ENCODE measurements at places on chromosomes 2 and 18. TPM values are rescaled to one million over a fixed set of nuclear protein-coding genes. Genes with fewer than 3 reads are reported as not detected.

ADAM17 gene
- total RNA-seq: 5.1 TPM

- no peak for DNase-seq
Observed at GRCh38 chr2:147398996-147399395, 445.8 kb upstream of the ACVR2A start.

- no peak for DNase-seq
Observed at GRCh38 chr2:152542337-152542994, 174.8 kb downstream of the PRPF40A start.

KCTD1 gene
- total RNA-seq: 3.7 TPM

KATNAL2 gene
- 1.2 TPM for total RNA-seq

GPAT2 gene
- total RNA-seq: not detected

GRCh38 chr2:74378007-74378406 is 2.1 kb downstream of the DCTN1 start:
- no peak for DNase-seq

SLC14A1 gene
- 0.26 TPM for total RNA-seq

DNA sequence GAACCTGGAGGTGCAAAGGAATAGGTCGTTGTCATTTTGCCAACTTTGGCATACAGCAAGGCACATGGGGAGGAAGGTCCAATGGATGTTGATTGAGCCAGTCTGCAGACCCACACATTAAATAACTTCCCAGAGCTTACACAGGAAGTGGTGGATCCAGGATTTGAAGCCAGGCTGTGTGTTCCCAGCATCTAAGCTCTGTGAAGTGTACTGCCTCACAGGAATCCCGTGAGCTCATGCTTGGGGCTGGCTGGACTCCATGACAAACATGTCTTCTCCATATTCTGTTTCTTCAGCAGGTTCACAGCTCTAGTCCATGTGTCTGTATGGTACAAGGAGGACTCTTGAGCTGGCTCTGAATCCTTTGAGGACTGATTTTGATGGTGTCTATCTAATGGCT is 63.9 kb downstream of the KLHL29 start:
- DNase-seq: no peak

- DNase-seq: peak; percentile 66
Observed at GRCh38 chr2:20223407-20224163, 1.3 kb downstream of the SDC1 start.

GRCh38 chr2:10329880-10330699 is 27.4 kb downstream of the HPCAL1 start:
- no peak for DNase-seq

- DNase-seq: no peak
Observed at GRCh38 chr18:58762781-58763171, 91.5 kb downstream of the MALT1 start.

ALPP gene
- total RNA-seq: not detected

DNA sequence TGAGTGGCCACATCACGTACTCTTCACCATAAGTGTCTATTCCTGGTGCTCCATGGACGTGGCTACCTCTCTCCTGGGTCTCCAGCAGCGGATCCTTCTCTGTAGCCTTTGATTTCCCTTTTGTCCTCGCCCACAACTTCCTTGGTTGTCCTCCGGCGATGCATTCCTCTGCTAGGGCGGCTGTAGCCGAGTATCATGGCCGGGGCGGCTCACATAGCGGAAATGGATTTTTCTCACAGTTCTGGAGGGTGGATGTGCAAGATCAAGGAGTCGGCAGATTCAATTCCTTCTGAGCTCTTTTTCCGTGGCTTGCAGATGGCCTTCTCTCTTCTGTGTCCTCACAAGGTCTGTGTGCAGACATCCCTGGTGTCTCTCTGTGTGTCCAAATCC is 35.7 kb downstream of the ACKR3 start:
- DNase-seq: no peak

DNA sequence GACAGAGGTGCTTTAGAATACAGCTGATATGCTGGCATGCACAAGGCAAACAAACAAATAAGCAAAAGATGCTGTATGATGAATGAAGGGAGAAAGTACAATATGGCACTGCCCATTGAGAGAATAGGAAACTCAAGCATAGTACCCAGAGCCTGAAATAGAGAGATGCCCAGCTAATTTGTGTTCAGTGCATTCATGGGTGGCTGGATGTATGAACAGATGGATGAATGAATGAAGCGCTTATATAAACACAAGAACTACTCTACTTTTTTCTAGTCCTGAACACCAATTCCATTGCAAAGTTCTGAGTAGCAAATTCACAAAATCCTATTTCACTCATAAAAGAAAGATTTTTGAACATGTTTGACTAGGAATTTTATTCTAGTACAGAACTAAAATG is 756.3 kb downstream of the SATB2 start:
- DNase-seq: no peak

OSBPL6 gene
- 3.1 TPM for total RNA-seq

C1D gene
- total RNA-seq: 39.0 TPM

B3GNT7 gene
- 0.87 TPM for total RNA-seq

DNA sequence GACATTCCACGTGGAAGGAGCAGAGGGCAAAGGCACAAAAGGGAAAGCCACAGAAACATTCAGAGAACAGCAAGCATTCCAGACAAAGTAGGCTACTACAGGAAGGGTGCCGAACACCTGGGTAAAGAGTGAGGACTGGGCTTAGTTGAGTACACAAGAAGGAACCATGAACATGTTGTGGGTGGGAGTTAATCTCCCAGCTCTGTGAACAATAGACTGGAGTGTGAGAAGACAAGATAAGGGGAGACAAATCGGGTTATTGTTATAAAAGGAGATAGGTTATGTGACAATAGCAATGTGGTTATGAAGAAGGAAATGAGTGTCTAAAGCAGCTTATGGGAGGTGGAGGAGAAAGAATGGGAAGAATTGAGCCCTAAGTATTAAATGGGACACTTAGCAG is 70.0 kb downstream of the DPP4 start:
- no peak for DNase-seq

DNA sequence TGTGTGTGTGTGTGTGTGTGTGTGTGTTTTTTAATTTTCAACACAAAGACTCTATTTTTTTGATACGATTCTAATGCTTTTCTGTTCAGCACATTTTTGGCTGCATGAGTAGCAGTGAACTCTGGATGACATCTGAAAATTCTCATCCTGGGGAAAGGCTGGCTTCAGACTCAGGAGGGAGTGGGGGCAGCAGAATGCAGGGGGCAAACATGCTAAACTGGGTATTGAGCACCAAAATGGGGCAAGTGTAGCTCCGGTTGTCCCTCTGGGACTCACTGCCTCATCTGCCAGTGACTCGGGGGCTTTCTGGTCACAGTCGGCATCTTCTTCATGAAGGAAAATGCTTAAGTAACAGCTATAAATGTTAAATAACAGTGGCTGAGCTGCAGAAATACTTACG is 116.8 kb upstream of the PID1 start:
- no peak for DNase-seq

GRCh38 chr2:169853041-169853668 is 25.9 kb downstream of the UBR3 start:
- no peak for DNase-seq

MOCOS gene
- total RNA-seq: 35.2 TPM

- no peak for DNase-seq
Observed at GRCh38 chr18:21743166-21743832, 2.7 kb downstream of the MIB1 start.

DLX2 gene
- total RNA-seq: not detected

DNA sequence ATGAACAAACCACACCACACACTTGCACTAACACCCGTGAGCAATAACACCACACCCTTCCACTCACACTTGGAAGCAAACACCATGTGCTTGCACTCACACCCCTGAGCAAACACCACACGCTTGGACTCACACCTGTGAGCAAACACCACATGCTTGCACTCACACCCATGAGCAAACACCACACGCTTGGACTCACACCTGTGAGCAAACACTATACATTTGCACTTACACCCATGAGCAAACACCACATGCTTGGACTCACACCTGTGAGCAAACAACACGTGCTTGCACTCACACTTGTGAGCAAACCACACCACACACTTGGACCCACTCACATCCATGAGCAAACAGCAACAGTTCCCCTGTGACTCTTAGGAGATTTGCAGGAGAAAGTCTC is 24.4 kb downstream of the SNTG2 start:
- no peak for DNase-seq

FAM237A gene
- total RNA-seq: not detected

ZFP36L2 gene
- total RNA-seq: 50.0 TPM

- no peak for DNase-seq
Observed at GRCh38 chr2:31212659-31213600, 4.4 kb downstream of the CAPN14 start.

DNA sequence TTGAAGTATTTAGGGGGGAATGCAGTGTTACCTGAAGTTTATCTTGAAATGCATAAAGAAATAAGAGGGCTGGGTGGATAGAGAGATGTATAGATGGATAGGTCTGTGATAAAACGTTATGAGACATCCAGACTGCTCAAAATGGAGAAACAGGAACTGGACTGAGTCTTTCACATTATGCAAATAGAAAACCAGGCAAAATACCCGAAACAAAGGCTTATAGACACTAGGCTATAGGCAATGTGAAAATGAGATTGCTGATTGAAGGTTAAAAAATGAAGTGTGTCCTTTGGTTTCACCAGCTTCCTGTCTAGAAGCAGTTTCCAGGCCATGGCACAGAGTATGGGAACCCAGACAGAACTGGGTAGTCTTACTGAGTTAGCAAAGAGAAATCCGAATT is 24.9 kb upstream of the SLC3A1 start:
- DNase-seq: no peak

DNA sequence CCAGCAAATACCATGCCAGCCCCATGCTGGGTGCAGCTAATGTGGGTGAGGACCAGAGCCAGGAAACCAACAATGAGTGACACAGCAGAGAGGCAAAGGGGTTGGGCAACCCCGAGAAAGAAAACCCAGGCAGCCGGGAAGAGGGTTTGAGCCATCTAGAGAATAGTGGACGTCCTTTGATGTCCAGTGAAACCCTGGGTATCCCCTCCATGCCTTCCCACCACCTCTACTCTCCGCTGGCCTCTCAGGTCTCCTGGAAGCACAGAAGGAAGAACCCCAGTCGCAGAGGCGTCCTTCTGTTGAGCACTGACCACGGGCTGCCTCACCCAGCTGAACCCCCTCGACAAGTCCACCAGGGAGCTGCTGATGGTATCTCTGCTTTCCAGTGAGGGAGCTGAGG is 657.4 kb upstream of the ID2 start:
- DNase-seq: no peak

DNA sequence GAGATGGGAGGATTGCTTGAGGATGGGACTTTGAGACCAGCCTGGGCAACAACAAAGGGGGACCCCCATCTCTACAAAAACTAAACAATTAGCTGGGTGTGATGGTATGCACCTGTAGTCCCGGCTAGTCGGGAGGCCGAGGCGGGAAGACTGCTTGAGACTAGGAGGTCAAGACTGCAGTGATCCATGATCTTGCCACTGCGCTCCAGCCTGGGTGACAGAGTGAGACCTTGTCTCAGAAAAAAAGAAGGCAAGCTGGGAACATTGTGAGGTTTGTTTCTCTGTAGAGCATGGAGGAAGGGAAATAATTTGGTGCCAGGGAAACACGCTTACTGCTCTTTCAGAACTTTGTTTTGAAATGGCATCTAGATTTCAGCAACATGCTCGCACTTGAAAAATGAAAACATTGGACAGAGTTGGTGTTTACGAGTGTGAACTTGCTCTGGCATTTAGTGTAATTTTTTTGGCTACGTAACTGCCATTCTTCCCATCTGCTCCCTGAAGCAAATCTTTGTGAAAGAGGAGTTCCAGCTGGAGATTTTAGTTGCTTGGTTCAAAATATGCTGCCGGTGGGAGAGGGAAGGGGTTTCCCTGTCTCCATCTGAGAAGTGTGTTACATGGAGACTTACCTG is 125.6 kb upstream of the DLX2 start:
- no peak for DNase-seq

- DNase-seq: no peak
Observed at GRCh38 chr2:81872006-81872405, 1567.5 kb upstream of the LRRTM1 start.

GRCh38 chr18:3605954-3606443 is 156.0 kb downstream of the TGIF1 start:
- no peak for DNase-seq

GRCh38 chr18:7514796-7515440 is 52.2 kb upstream of the PTPRM start:
- no peak for DNase-seq

- DNase-seq: no peak
Observed at GRCh38 chr2:1990151-1990589, 245.9 kb upstream of the PXDN start.

DNA sequence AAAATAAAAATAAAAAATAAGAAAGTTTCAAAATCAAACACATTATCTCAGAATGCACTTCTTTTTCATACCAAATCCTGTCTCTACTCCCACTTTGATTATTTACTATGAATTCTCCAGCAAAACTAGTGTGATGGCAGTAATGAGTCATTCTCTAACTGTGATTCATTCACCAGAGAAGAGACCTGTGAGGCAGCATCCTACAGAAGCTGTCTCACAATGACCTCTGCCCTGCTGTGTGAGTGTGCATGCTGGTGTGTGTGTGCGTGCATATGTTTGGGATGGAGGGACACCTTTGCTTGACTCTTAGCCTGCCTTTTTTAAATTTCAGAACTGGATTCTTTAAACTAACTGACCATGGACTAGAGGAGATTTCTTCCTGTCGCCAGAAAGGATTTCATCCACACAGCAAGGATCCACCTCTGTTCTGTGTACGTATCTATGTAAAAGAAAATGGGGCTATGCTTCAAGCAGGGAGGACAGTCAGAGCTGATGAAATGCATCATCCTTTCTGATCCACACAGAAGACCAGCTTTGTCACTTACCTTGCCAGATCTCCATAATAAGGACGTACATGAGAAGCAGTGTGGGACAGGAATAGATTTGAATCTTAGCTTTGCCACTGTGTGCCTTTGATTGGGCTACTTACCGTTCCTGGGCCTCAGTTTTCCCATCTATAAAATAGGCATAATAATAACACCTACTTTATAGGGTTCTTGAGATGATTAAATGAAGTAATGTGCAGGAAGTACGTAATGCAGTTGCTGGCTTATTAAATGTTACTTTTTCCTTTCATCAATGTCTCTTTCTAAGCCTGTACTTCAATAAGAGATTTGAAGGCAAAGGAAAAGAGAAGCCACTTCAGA is 31.2 kb downstream of the STAMBP start:
- no peak for DNase-seq

ARHGEF4 gene
- total RNA-seq: 0.44 TPM

- DNase-seq: no peak
Observed at GRCh38 chr2:217090884-217091283, 231.0 kb upstream of the TNP1 start.

GRCh38 chr2:35443087-35443486 is 912.5 kb upstream of the CRIM1 start:
- DNase-seq: no peak

All from right lobe of liver (tissue), 6 donors.